ENCODE measurements at places on chromosomes 6 and 20.

GRCh38 chr6:1393641-1394283 lies 4.4 kb downstream of the FOXF2 start:
- DNase-seq, result no peak

DNA sequence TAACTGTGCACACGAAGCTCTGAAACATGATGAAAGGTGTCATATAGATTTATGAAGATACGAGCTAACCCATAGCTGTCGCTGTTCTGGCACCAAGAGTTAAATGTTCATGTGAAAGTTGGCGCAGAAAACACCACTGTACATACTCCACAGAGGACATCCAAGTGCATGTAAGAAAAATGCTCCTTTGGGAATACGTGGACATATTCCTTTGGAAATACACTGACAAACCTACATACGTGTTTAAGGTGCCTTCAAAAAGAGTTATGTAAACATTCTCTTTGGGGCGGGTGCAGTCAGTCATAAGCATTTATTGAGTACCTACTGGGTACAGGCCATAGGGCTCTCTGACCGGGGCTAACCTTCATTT lies 723 bp upstream of the ARID1B start:
- peak; percentile 54 for DNase-seq

DNA sequence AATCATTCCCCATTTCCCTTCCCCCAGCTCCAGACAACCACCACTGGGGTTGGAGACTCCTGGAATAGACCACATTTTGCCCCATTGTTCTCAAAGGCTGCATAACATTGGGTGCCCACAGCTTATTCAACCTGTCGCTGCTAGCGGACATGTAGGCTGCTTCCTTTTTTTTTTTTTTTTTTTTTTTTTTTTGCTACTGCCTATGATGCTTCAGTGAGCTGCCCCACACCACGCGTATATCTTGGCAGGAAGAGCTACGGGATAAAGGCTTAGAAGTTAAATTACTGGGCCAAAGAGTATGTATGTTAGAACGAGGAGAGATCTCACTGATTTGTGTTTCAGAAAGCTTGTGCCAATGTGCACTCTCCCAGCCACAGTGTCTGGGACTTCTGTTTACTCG lies 7.0 kb downstream of the LBP start:
- DNase-seq, result no peak

- DNase-seq, result no peak
These were observed 35.2 kb downstream of the KIAA1755 start for GRCh38 chr20:38225240-38225899.

DNA sequence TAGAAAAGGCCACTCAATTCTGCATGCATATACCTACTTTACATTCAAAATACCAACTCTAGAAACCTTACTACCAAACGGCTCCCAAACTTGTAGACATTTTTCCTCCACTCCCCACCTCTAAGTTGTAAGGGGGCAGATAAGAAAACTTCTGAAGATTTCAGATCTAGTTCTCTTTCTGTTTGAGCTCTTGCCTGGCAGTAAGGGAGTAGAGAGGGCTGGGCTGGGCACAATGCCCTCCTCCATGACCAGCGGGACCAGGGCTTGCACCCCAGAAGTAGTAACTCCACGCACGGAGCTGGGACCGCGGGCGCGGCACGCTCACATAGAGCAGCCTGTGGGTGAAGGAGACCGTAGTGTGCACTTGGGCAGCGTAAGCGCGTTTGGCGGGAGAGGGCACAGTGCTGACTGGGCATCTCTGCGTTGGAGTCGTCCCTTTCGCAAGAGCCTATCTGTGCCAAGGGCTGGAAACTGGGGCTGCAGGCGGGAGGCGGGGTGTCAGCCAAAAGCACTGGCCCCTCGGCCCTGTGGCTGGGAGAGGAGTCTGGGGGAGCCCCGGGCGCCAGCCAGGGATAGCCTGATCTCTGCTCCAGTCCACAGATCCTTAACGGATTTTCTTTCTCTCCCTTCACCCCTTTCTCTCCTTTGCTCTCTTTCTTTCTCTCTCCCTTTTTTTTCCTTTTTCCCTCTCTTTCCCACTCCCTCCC lies 32.4 kb downstream of the PHACTR1 start:
- no peak for DNase-seq

- DNase-seq, result no peak
These were observed 4.5 kb downstream of the GLP1R start for GRCh38 chr6:39053016-39053624.

GRCh38 chr6:37777272-37777834 lies 42.2 kb upstream of the ZFAND3 start:
- no peak for DNase-seq

- DNase-seq, result no peak
These were observed 57.1 kb downstream of the OGFRL1 start for GRCh38 chr6:71345476-71346333.

DNA sequence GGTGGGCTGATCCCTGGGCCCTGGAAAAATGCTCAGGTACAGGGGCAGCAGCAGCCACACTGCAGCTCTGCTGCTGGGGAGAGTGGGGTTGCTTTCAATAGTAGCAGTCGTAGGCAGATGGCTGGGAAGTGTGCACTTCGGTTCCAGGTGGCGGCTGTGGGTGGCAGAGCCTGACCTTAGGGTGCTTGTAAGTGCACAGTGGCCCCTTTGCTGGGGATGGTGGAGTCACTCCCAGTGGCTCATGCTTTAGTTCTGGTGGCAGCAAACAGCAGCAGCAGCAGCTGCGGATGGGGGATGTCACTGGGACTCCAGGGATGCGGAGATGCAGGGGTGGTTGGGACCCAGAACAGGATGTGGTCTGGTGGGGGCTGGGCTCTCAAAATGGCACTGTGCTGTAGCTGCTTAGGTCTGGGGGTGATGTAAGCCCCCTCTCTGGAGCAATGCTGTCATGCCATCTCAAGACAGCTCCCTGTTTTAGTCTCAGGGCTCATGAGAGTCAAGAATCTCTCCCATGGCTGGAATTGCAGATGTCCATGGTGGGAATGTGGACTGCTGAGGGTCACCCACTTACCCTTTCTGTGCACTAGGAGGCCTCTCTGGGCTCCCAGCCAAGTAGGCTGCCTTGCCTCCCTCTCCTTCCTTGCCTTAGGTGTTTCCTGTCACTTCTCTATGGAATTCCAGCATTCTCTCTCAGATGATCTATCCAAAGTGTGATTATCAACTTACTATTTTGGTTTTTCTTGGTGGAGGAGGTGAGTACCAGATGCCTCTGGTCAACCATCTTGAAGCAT lies 146.7 kb upstream of the SLC22A23 start:
- DNase-seq, result no peak

DNA sequence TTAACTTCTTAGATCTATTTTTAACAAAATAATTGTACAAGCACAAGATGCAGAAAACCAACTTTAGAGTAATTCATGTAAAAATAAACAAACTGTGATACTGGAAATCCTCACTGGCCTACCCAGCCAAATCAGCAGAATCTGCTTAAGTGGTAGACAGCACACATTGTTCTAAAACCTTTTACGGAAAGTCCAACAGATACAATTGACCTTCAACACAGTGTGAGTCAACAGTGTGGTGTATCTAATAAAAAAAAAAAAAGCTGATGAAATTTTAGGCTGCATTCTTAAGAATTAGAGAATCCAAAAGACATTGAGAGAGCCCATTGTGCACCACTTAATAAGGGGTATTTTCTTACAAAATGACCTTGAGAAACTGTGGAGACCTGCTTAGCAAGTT lies 174.5 kb downstream of the COL21A1 start:
- DNase-seq, result no peak

DNA sequence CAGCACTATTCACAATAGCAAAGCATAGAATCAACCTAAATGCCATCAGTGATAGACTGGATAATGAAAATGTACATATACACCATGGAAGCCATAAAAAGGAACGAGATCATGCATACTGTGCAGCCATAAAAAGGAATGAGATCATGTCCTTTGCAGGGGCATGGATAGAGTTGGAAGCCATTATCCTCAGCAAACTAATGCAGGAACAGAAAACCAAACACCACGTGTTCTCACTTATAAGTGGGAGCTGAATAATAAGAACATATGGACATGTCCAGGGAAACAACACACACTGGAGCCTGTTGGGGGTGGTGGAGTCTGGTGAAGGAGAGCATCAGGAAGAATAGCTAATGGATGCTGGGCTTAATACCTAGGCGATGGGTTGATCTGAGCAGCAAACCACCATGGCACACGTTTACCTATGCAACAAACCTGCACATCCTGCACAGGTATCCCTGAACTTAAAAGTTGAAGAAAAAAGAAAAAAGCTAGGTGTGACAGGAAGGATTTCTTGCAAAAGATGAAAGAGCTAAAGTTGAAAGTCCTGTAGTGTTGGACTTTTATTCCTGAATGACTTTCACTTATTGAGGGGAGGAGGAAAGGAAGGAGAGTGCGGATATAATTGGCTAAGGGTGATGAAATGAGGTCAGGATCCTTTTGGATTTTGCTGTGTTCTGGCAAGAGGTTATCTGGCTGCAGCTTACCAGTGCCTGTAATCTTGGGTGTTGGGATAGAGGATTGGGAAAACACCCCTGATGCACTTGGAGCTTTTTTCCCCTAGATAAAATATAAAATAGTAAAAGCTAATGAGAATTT lies 8.5 kb downstream of the TRMT11 start:
- no peak for DNase-seq

DNA sequence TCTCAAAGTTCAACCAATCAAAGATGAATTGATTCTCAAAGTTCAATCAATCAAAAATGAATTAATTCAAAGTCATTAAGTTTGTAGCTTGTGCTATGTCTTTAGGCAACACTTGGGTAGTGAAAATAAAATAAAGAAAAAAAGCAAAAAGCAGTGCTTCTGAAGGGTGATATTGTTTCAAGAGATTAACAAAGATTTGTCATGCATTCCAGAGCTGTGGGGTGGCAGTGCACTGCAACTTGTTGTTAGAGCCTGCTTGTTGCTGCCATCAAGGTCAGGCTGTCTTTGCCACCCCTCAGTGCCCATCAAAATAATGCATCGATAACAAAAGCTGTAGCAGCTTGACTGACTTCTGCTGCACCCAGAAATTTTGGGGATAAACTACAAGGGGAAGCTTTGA lies 128.6 kb downstream of the RNF144B start:
- DNase-seq, result no peak

GRCh38 chr6:45657226-45657625 lies 279.5 kb upstream of the SUPT3H start:
- no peak for DNase-seq

- DNase-seq, result no peak
These were observed 4.5 kb downstream of the SUN5 start for GRCh38 chr20:32999603-33000250.

DNA sequence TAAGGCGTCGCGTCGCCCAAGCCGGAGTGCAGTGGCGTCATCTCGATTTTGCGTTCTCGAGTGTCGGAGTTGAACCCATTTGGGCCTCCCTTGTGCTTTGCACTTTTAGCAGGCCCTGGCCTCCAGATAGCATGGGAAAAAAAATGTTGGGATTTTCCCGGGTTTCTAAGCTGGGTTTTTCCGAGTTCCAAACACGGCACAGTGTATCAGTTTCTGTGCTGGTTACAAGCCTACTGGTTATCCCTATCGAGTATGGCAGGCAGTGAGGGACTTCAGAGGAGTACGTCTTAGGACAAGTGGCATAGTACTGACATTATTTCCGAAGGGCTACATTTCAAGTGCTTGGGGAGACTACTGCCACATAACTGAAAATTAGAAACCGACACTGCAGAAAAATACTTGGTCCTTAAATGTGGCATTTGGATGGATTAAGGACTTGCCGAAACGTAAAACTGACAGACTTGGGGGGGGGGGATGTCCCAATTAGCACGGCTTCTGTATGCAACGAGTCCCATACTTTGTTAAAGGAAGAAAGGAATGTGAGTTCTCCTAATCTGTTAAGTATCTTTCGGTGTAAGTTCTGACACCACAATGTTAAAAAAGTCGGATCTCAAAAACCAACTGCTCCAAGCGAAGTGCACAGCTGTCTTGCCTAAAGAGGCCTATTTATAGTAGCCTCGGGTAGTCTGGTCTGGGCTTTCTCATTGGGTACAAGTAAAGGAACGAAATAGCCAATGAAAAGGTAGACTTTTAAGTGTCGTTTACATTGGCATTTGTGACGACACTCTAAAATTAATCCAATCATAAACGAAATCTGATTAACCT lies 70.2 kb downstream of the HFE start:
- peak; percentile 88 for DNase-seq

- DNase-seq, result no peak
These were observed 99.0 kb downstream of the GMPR start for GRCh38 chr6:16337295-16337975.

GRCh38 chr6:70708448-70708847 lies 40.8 kb downstream of the SMAP1 start:
- DNase-seq, result peak; percentile 25

- no peak for DNase-seq
These were observed 78.6 kb downstream of the LINC00237 start for GRCh38 chr20:21027569-21027968.

- peak; percentile 2 for DNase-seq
These were observed 158.3 kb downstream of the OPRM1 start for GRCh38 chr6:154197196-154197860.

DNA sequence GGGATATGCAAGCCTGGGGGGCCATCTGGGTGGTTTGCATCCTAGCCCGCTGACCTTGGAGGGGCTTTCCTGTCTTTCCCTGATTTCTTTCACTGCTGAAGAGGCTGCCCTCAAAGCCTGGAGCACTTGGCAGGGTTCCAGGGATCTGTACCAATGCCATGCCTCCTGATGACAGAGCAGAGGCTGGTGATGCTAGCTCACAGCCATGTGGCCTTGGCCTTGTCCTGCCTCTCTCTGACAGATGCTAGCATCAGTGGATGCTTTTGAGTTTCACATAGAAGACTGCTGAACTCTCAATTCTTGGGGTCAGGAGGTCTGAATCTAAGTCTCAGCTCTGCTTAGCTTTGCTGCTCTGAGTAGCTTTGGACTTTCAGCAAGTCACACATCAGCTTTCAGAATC lies 21.9 kb upstream of the RREB1 start:
- no peak for DNase-seq

DNA sequence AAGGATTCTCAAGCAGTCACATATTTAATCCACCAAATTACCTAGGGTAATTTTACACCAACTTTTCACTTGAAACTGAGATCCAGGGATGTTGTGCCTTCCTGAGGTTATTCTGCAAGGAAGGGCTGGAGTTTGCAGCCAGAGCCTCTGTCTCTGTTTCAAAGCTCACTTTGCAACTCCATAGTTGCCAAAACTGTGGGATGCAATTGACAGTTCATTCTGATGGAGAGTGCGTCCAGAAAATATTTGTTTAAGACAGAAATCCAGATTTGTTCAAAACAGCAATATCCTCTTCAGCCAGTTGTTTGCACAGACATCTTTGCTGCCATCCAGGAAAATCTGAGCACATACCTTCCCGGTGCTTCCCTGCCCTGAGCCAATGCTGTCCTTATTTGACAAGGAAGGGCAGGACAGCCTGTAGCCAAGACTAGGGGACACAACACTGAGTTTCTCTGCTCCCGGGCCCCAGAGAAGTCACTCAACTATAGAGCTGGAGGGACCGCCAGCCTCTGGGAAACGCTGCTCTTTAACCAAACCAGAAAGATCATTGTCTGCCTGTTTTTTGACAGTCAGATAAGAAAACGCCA lies 297.4 kb downstream of the HIVEP2 start:
- DNase-seq, result no peak

Data from activated CD4-positive, alpha-beta T cell treated with anti-CD3 and anti-CD28 coated beads, Interleukin-10, Interleukin-2, amounts not matched to agents 100 ng/mL and 50 ng/mL, durations not matched to agents 16 hours and 8 hours (primary cell).